A172 (cell line): ENCODE measurements at places on chromosomes 1 and 21. TPM values are rescaled to one million over a fixed set of nuclear protein-coding genes. Genes with fewer than 3 reads are reported as not detected.

The IBA57 gene
- 7.4 and 8.5 TPM in 2 replicates for total RNA-seq

GRCh38 chr1:35001743-35002142, 16.6 kb upstream of the TMEM35B start:
- no peak for DNase-seq

GRCh38 chr1:79815115-79815514, 808.6 kb upstream of the ADGRL4 start:
- DNase-seq: peak; percentile 1

- no peak for DNase-seq
These were observed 23.2 kb downstream of the CRYAA start for GRCh38 chr21:43191971-43192370.

The PRR9 gene
- not detected in 2 replicates for total RNA-seq

GRCh38 chr1:116679828-116680628, 12.5 kb upstream of the IGSF3 start:
- DNase-seq: no peak

The FNDC10 gene
- total RNA-seq: not detected in 2 replicates

- DNase-seq: no peak
These were observed 24.1 kb downstream of the EIF4G3 start for GRCh38 chr1:21152423-21153100.

DNA sequence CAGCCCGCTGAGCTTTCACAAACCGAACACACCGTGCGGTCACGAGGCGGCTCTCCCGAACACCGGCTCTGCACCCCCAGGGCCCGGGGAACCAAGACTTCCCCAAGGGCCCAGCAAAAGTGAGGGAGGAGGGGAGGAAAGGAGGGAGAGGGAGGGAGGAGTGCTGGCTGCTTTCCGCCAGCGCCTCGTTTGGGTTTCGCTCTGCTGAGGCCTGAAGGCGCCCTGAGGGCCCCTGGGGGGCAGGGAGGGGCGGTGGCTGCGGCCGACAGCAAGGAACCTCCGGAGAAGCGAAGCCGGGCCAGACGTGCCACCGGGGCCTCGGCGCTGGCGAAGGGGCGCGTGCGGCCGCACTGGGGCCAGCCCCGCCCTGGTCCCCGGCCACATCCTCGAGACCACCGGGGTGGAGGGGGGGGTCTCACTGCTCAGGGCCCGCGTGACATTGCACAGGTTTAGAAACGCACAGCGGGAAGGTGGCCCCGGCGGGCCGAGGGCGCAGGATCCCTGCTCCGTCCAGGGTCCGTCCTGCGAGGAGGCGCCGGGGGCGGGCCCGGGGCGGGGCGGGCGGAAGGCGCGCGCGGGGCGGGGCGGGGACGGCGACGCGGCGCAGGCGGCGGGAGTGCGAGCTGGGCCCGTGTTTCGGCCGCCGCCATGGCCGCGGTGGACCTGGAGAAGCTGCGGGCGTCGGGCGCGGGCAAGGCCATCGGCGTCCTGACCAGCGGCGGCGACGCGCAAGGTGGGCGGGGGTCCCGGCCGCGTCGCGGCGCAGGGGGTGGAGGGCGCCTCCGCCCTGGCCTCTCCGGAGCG, at the start of gene PFKL:
TSS of gene PFKL (plus strand) at position 596 of the 804 bp plus-strand sequence. CDS start at position 649, 53 bp downstream.
- peak; percentile 41 for DNase-seq

GRCh38 chr21:41216486-41216885, 48.5 kb downstream of the BACE2 start:
- no peak for DNase-seq

GRCh38 chr21:14076143-14076806, 134.5 kb downstream of the LIPI start:
- no peak for DNase-seq

GRCh38 chr21:42556960-42557359, 43.3 kb downstream of the SLC37A1 start:
- DNase-seq: no peak

GRCh38 chr1:205826016-205826806, 13.2 kb upstream of the SLC41A1 start:
- DNase-seq: no peak

GRCh38 chr1:231442735-231443134, 20.6 kb upstream of the EGLN1 start:
- no peak for DNase-seq

The ZNF648 gene
- total RNA-seq: not detected in 2 replicates
